ENCODE measurements at places on chromosomes 2 and 18. TPM values are rescaled to one million over a fixed set of nuclear protein-coding genes. Genes with fewer than 3 reads are reported as not detected.
A peak's percentile ranks its signal among the peaks of the same experiment; 100 is the strongest.

- DNase-seq, result no peak
- no peaks in the 10 kb centered on the region for H3K27me3 ChIP-seq
- H3K4me1 ChIP-seq, result no peaks in the 10 kb centered on the region
- H3K27ac ChIP-seq, result no peak overlapping the region
Observed at GRCh38 chr2:116877274-116877673, 937.2 kb upstream of the DDX18 start.

DNA sequence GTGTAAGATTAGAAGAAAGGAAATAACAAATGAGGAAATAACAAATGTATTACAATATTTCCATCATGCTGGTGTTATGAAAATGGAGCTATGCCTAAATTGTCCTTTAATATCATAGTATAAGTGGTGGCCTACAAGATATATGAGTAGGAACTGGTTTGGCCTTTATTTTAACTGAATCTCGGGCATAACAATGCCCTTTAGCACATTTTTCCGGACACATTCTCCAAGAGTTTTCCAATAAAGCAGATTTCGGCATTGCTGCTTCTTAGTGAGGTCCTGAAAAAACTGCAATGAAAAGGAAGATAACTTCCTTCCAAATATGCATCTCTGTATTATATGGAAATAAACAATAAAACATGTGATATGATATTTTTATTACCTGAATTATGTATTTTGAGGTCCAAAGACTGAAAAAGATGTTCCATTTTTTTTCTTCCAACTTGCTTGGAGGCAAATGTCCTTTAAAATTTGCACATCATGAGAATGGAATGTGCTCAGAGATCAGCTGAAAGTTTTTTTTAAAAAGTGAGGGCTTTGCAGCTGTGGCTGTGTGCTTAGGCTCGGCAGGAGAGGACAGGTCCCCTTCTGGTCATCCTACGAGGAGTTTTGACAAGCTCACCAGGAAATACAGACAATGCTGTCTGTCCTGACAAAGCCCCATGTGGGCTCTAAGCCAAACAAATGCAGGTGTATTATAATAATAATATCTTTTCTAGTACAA, 132.3 kb upstream of the RND3 start:
- no peaks in the 10 kb centered on the region for H3K36me3 ChIP-seq
- H3K4me3 ChIP-seq, result no peak overlapping the region
- H3K4me1 ChIP-seq, result peaks cover 22% of the 10 kb centered on the region
- DNase-seq, result no peak

DNA sequence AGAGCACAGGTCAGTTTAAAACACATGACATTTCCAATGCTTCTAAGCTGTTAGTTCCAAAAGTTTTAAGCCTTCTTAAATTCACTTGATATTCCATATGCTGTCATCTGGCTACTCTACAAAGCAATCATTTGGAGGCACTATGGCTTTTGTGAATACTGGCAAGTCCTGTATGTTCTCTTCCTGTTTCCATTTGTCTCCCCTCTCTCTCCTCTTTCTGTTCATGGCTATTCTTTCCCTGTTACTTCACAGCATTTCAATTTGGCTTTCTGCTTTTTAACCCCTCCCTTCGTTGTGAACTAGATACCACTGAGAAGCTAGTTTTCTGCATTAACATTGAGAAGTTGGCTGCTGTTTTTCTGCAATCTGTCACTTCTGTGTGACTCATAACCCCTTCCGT, 1337.2 kb upstream of the CELF4 start:
- H3K4me3 ChIP-seq, result no peak overlapping the region
- H3K36me3 ChIP-seq, result no peaks in the 10 kb centered on the region
- DNase-seq, result no peak
- H3K27me3 ChIP-seq, result no peaks in the 10 kb centered on the region
- H3K4me1 ChIP-seq, result no peaks in the 10 kb centered on the region
- no peak overlapping the region for H3K27ac ChIP-seq

GRCh38 chr2:24874035-24874434, 46.0 kb downstream of the ADCY3 start:
- no peak overlapping the region for H3K27ac ChIP-seq
- no peak for DNase-seq
- peaks cover 20% of the 10 kb centered on the region for H3K4me1 ChIP-seq

DNA sequence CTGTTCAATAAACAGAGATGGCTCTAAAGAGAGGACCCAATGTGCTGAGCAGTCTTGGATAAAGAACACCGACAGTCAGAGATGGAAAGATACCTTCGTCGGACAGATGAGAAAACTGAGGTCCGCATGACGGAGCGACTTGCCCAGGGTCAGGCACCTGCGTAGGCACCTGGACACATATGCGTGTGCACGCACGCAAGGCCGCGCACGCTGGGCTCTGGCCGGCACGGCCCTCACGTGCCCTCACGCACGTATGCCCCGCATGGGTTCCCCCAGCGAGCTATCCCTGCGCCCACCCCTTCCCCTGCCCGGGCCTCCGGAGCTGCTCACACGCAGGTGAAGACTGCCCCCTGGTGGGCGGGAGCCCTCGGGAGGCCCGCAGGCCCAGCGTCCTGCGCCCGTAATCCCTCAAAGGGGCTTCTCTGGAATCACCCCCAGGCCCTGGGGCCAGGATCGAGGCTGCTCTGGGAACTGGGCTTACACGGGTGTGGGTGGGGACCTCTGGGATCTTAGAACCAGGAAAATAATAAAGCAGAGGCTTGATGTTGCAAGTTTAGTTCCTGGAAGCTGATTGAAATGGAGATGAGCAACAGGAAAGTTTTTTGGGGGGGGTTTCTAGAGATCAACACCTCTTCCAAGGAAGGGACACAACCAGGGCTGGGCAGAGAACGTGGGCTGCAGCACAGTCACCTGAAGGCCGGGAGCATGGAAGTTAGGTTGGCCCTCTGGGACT, 246.3 kb downstream of the TNS1 start:
- H3K36me3 ChIP-seq, result no peaks in the 10 kb centered on the region
- no peak overlapping the region for H3K27ac ChIP-seq
- peak overlapping the region; percentile 12 for H3K4me3 ChIP-seq
- peaks cover 8% of the 10 kb centered on the region for H3K4me1 ChIP-seq
- no peak for DNase-seq
- H3K27me3 ChIP-seq, result no peaks in the 10 kb centered on the region

GRCh38 chr2:121355488-121355887, 70.5 kb upstream of the TFCP2L1 start:
- no peaks in the 10 kb centered on the region for H3K27me3 ChIP-seq
- DNase-seq, result no peak
- H3K27ac ChIP-seq, result no peak overlapping the region
- no peak overlapping the region for H3K4me3 ChIP-seq
- peaks cover 81% of the 10 kb centered on the region for H3K36me3 ChIP-seq
- peaks cover 9% of the 10 kb centered on the region for H3K4me1 ChIP-seq

DNA sequence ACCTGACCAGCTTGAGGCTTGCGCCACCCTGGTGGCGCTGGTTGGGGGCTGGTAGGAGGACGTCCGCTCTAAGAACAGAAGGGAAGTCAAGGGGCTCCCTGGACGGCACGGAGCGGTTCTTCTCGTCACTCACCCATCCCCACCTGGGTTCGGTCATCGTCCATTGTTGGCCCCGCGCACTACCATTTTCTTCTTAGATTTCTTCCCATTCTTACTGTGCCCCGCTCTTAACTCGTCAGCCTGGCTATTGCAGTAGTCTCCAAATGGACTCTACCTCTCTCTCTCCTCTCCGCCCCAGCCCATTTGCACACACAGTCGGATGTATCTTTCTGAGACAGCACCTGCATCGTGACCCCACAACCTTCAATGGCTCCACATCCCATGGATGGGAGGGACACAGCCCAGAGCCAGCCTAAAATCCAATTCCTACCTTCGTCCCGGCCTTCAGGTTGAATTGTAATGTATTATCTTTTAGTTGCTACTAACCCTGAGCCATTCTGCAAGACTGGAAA, 814 bp upstream of the RAB1A start:
- H3K36me3 ChIP-seq, result no peaks in the 10 kb centered on the region
- peaks cover 31% of the 10 kb centered on the region for H3K4me1 ChIP-seq
- peak overlapping the region; percentile 99 for H3K27ac ChIP-seq

- H3K27ac ChIP-seq, result no peak overlapping the region
- no peaks in the 10 kb centered on the region for H3K27me3 ChIP-seq
- H3K4me3 ChIP-seq, result no peak overlapping the region
- no peaks in the 10 kb centered on the region for H3K36me3 ChIP-seq
- DNase-seq, result no peak
- no peaks in the 10 kb centered on the region for H3K4me1 ChIP-seq
Observed at GRCh38 chr2:109301746-109302145, 172.7 kb downstream of the SH3RF3 start.

DNA sequence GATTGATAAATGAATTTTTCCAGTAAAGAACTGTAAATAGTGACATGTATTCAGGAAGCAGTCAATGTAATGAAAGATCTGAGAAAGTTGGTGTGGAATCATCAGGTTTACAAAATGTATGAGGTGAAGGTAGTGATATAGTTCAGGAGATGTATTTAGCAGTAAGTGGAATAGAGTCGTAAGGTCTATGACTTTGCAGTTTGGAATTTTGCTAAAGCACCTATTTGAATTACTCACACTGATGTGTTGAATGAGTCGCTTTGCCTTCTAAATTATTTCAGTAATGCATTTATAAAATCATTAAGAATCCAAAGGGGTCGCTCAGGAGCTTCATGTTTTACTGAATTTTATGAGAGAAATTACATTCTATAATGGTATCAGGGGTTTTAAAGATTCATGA, 713.7 kb downstream of the DSC3 start:
- H3K36me3 ChIP-seq, result no peaks in the 10 kb centered on the region
- H3K27ac ChIP-seq, result no peak overlapping the region
- no peaks in the 10 kb centered on the region for H3K4me1 ChIP-seq
- H3K4me3 ChIP-seq, result no peak overlapping the region
- no peak for DNase-seq

DNA sequence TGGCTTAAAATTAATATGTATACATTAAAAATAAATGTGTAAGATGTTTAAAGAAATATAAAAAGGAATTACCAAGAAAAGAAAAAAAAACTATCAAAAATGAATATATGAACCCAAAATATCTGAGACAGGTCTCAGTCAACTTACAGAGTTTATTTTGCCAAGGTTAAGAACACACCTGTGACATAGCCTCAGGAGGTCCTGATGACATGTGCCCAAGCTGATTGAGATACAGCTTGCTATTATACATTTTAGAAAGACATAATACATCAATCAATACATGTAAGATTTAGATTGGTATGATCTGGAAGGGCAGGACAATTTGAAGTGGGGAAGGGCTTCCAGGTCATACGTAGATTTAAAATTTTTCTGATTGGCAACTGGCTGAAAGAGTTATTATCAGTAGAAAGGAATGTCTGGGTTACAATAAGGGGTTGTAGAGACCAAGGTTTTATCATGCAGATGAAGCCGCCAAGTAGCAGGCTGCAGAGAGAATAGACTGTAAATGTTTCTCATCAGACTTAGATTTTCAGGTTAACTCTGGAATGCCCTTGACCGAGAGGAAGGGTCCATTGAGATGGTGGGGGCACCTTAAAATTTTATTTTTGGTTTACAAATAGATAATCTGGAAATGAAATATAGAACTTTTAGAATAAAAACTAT, 74.7 kb downstream of the EXOC6B start:
- no peaks in the 10 kb centered on the region for H3K27me3 ChIP-seq
- H3K36me3 ChIP-seq, result no peaks in the 10 kb centered on the region
- DNase-seq, result no peak
- peaks cover 15% of the 10 kb centered on the region for H3K4me1 ChIP-seq

DNA sequence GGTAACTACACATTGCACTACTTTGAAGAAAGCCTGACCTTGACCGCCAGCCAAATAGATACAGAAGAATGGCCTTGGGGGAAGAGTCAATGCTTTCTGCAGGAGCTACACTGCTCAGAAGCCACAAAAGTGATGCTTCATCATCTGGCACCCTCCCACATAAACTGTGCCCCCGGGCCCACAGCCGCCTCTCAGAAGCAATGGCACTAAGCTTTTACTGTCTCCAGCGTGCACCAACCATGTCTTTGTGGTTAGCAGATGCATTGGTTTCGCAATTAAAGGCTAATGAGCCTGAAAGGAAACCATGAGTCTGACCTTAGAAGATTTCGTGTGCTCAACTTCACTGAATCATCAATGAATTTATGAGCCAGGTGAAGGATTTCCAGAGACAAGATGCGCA, 209.4 kb upstream of the TRIB2 start:
- H3K36me3 ChIP-seq, result no peaks in the 10 kb centered on the region
- no peak for DNase-seq
- peaks cover 1% of the 10 kb centered on the region for H3K4me1 ChIP-seq
- no peak overlapping the region for H3K27ac ChIP-seq
- no peak overlapping the region for H3K4me3 ChIP-seq

- peak overlapping the region; percentile 94 for H3K4me3 ChIP-seq
- peaks cover 50% of the 10 kb centered on the region for H3K4me1 ChIP-seq
- no peaks in the 10 kb centered on the region for H3K27me3 ChIP-seq
- peak overlapping the region; percentile 96 for H3K27ac ChIP-seq
- H3K36me3 ChIP-seq, result no peaks in the 10 kb centered on the region
Observed at GRCh38 chr18:23584019-23584983, 2.0 kb downstream of the NPC1 start.

The TSGA10 gene
- 13.4 TPM for total RNA-seq

The SLC14A1 gene
- total RNA-seq, result 9.0 TPM

The ASPRV1 gene
- 805 TPM for total RNA-seq

The ICA1L gene
- total RNA-seq, result 1.0 TPM

The REG3G gene
- not detected for total RNA-seq

The RTP5 gene
- not detected for total RNA-seq

The RFX8 gene
- not detected for total RNA-seq

The DUSP28 gene
- 6.3 TPM for total RNA-seq

The GREB1L gene
- total RNA-seq, result 5.5 TPM

All from suprapubic skin (tissue), 4 donors.